ENCODE measurements at places on chromosomes 1 and 21. TPM values are rescaled to one million over a fixed set of nuclear protein-coding genes. Genes with fewer than 3 reads are reported as not detected.
A peak's percentile ranks its signal among the peaks of the same experiment; 100 is the strongest.

DNA sequence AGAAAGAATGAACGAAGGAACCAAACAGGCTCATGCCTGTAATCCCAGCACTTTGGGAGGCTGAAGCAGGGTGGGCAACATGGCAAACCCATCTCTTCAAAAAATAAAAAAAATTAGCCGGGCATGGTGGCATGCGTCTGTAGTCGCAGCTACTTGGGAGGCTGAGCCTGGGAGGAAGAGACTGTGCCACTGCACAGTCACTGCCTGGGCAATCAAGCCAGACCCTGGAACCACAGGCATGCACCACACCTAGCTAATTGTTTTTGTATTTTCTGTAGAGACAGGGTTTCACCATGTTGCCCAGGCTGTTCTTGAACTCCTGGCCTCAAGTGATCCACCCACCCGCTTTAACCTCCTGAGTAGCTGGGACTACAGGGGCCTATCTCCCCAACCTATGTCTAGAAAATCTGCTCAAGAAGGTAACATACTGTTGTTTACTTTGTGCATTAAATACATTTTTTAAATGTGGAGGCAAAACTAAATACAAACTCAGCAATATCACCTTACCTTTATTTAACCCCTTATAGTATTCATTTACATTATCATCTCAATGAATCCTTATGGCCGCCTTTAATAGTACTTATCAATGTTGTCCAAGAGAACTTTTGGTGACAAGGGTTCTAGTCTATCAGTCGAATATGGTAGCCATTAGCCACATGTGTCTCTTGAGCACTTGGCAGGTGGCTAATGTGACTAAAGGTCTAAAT lies 2.7 kb downstream of the KHDC4 start:
- peaks cover 58% of the 10 kb centered on the region for H3K36me3 ChIP-seq
- no peak overlapping the region for H3K27ac ChIP-seq
- peaks cover 28% of the 10 kb centered on the region for H3K4me1 ChIP-seq
- H3K4me3 ChIP-seq: peak overlapping the region; percentile 70
- DNase-seq: no peak

The ZNF648 gene
- total RNA-seq: not detected

The CFAP107 gene
- not detected for total RNA-seq

The CD52 gene
- 237 TPM for total RNA-seq

The GIPC2 gene
- 0.09 TPM for total RNA-seq

The NGF gene
- not detected for total RNA-seq

- no peaks in the 10 kb centered on the region for H3K27me3 ChIP-seq
- no peak overlapping the region for H3K4me3 ChIP-seq
- no peak overlapping the region for H3K27ac ChIP-seq
- H3K36me3 ChIP-seq: no peaks in the 10 kb centered on the region
- DNase-seq: no peak
These were observed 106.6 kb downstream of the ACTL8 start for GRCh38 chr1:17861685-17862084.

- peaks cover 1% of the 10 kb centered on the region for H3K27me3 ChIP-seq
- no peaks in the 10 kb centered on the region for H3K36me3 ChIP-seq
- peaks cover 8% of the 10 kb centered on the region for H3K4me1 ChIP-seq
- no peak overlapping the region for H3K4me3 ChIP-seq
These were observed 37.3 kb downstream of the PLEKHO1 start for GRCh38 chr1:150186789-150187559.

DNA sequence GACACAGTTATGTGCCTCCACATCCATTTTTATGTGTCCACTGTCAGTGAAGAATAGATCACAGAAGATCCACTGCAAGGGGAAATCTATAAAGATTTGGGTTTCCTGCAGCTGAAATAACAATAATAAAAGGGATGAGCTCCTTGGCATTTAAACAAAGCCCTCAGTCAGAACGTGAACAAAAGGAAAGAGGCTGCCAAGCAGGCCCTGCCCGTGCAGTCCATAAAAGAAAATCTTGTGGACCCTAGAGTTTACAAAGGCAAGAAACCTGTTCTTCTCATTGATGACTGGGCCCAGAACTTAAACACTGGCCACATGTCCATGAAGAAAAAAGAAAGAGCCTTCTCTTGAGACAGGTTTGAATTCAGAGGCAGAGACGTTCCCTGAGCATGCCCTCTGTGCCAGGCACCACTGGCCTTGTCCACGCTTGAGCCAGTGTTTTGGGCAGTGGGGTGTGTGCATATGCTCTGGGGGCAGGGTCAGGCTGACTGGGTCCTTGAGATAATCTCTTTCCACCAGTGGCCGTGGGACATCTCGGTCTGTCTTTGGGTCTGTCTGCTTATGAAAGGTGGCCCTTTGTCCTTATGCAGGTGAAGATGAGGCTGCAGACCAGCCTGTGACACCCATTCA lies 142.7 kb downstream of the HIVEP3 start:
- no peaks in the 10 kb centered on the region for H3K4me1 ChIP-seq
- H3K4me3 ChIP-seq: no peak overlapping the region

- DNase-seq: no peak
- no peak overlapping the region for H3K4me3 ChIP-seq
- no peaks in the 10 kb centered on the region for H3K4me1 ChIP-seq
- no peaks in the 10 kb centered on the region for H3K36me3 ChIP-seq
- peaks cover 26% of the 10 kb centered on the region for H3K27me3 ChIP-seq
These were observed 58.0 kb upstream of the IFNAR2 start for GRCh38 chr21:33171616-33172169.

The SPAG17 gene
- total RNA-seq: not detected

- H3K27me3 ChIP-seq: peaks cover 4% of the 10 kb centered on the region
- no peak overlapping the region for H3K27ac ChIP-seq
- no peak overlapping the region for H3K4me3 ChIP-seq
These were observed 893 bp upstream of the CFAP45 start for GRCh38 chr1:159900755-159901360.

DNA sequence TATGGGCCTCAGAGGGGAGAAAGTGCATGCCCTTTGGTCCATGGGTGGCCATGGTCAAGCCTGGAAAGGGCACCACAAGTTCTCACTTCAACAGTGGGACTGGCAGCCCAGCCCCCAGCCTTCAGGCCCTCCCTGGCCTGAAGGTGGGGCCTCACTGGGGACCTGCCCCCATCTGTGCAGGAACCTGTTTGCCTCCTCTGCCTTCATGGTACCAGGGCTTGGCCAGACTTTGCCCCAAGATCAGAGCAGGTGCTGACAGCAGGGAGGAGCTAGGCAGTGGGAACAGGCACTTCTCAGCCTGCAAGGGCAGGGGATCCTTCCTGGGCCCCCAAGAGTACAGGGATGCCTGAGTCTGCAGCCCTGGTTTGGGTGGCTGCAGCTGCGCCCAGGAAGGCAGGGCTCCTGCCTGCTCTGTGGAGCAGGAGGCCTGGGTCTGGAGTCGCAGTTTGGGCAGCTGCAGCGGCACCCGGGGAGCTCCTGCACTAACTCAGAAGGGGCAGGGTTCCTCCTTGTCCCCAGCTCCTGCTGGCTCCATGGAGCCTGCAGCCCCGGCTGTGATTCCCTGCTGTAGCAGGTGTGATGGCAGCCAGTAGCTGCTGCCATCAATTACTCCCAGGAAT lies 460.1 kb upstream of the NCAM2 start:
- no peak overlapping the region for H3K27ac ChIP-seq
- H3K4me1 ChIP-seq: no peaks in the 10 kb centered on the region
- no peak overlapping the region for H3K4me3 ChIP-seq
- H3K36me3 ChIP-seq: no peaks in the 10 kb centered on the region
- no peaks in the 10 kb centered on the region for H3K27me3 ChIP-seq

The LCE1F gene
- not detected for total RNA-seq

DNA sequence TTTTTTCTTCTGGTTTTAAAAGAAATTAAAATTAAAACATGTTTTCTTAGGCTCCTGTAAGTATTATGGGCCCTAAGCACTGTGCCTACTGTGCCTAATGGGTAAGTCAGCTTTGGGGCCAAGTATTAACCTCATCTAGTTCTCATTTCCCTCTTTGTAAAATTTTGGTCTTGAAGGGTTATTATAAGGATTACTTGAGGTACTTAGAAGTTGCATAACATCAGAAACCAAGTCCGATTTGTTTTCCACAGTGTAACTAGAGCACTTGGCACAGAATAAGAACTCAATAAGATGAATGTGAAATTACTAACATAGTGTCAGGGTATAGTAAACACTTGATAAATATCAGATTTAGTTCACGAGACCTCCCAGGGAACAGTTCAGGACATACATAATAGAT lies 16.4 kb upstream of the OSBPL9 start:
- peaks cover 9% of the 10 kb centered on the region for H3K27me3 ChIP-seq
- H3K36me3 ChIP-seq: no peaks in the 10 kb centered on the region
- no peak for DNase-seq
- no peaks in the 10 kb centered on the region for H3K4me1 ChIP-seq
- H3K27ac ChIP-seq: no peak overlapping the region

The SPATA6 gene
- 1.2 TPM for total RNA-seq

The NOS1AP gene
- total RNA-seq: not detected

The PPP1R8 gene
- 71.8 TPM for total RNA-seq

- peaks cover 9% of the 10 kb centered on the region for H3K36me3 ChIP-seq
- no peak for DNase-seq
- no peak overlapping the region for H3K4me3 ChIP-seq
- no peaks in the 10 kb centered on the region for H3K27me3 ChIP-seq
These were observed 5.6 kb downstream of the TBX19 start for GRCh38 chr1:168285971-168286927.

- H3K4me3 ChIP-seq: no peak overlapping the region
- H3K27me3 ChIP-seq: peaks cover 7% of the 10 kb centered on the region
- no peak overlapping the region for H3K27ac ChIP-seq
- peaks cover 3% of the 10 kb centered on the region for H3K4me1 ChIP-seq
- no peak for DNase-seq
These were observed 53.6 kb upstream of the MAP10 start for GRCh38 chr1:232751393-232752140.

- H3K4me1 ChIP-seq: peaks cover 2% of the 10 kb centered on the region
- H3K36me3 ChIP-seq: no peaks in the 10 kb centered on the region
- no peaks in the 10 kb centered on the region for H3K27me3 ChIP-seq
- H3K4me3 ChIP-seq: no peak overlapping the region
- no peak overlapping the region for H3K27ac ChIP-seq
These were observed 40.9 kb downstream of the CLIC4 start for GRCh38 chr1:24786191-24786590.

The PRRX1 gene
- not detected for total RNA-seq

The KCNAB2 gene
- total RNA-seq: 312 TPM

The AADACL3 gene
- not detected for total RNA-seq

GRCh38 chr1:111154021-111154999 lies 14.3 kb downstream of the CEPT1 start:
- H3K27me3 ChIP-seq: no peaks in the 10 kb centered on the region
- no peak overlapping the region for H3K4me3 ChIP-seq
- H3K36me3 ChIP-seq: peaks cover 73% of the 10 kb centered on the region
- H3K4me1 ChIP-seq: peaks cover 49% of the 10 kb centered on the region

DNA sequence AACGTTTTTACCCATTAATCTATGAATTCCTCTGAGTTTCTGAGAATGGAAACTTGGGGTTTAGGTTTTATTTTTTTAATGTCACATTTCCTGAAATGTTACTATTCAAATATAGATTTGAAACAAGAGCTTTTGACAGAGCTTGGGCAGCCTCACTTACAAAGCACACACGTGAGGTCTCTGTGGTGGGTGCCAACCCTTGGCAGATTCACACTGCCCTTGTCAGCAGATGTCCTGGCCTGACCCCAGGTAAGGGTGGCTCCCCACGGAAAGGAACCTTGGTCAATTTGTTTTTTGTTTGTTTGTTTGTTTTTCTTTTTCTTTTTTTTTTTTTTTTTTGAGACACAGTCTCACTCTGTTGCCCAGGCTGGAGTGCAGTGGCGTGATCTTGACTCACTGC lies 53.5 kb downstream of the FAAP20 start:
- no peaks in the 10 kb centered on the region for H3K36me3 ChIP-seq
- no peaks in the 10 kb centered on the region for H3K4me1 ChIP-seq
- no peaks in the 10 kb centered on the region for H3K27me3 ChIP-seq
- no peak for DNase-seq
- H3K4me3 ChIP-seq: no peak overlapping the region

The VCAM1 gene
- total RNA-seq: 0.05 TPM

GRCh38 chr1:238111516-238111915 lies 220.8 kb upstream of the ZP4 start:
- H3K36me3 ChIP-seq: no peaks in the 10 kb centered on the region
- no peaks in the 10 kb centered on the region for H3K27me3 ChIP-seq
- no peaks in the 10 kb centered on the region for H3K4me1 ChIP-seq
- no peak for DNase-seq

- H3K4me3 ChIP-seq: no peak overlapping the region
- no peak overlapping the region for H3K27ac ChIP-seq
- H3K36me3 ChIP-seq: no peaks in the 10 kb centered on the region
- peaks cover 9% of the 10 kb centered on the region for H3K4me1 ChIP-seq
- DNase-seq: no peak
- peaks cover 6% of the 10 kb centered on the region for H3K27me3 ChIP-seq
These were observed 55.8 kb downstream of the YARS1 start for GRCh38 chr1:32761253-32761877.

- peaks cover 29% of the 10 kb centered on the region for H3K36me3 ChIP-seq
These were observed 27.8 kb downstream of the FBXO28 start for GRCh38 chr1:224141693-224142092.

The LHX8 gene
- total RNA-seq: not detected

- peaks cover 1% of the 10 kb centered on the region for H3K4me1 ChIP-seq
- H3K4me3 ChIP-seq: no peak overlapping the region
- no peak for DNase-seq
These were observed 72.5 kb downstream of the CDC42BPA start for GRCh38 chr1:227245613-227246320.

The GUCA2A gene
- total RNA-seq: not detected

GRCh38 chr1:84164161-84164560 lies 20.1 kb downstream of the PRKACB start:
- no peaks in the 10 kb centered on the region for H3K27me3 ChIP-seq
- peaks cover 48% of the 10 kb centered on the region for H3K4me1 ChIP-seq
- no peak overlapping the region for H3K27ac ChIP-seq
- H3K4me3 ChIP-seq: peak overlapping the region; percentile 48
- no peak for DNase-seq

GRCh38 chr1:165353731-165354671 lies 2.5 kb downstream of the LMX1A start:
- no peak for DNase-seq
- H3K27ac ChIP-seq: no peak overlapping the region
- H3K4me1 ChIP-seq: peaks cover 2% of the 10 kb centered on the region
- H3K27me3 ChIP-seq: peaks cover 85% of the 10 kb centered on the region

- peaks cover 19% of the 10 kb centered on the region for H3K4me1 ChIP-seq
- H3K27me3 ChIP-seq: peaks cover 22% of the 10 kb centered on the region
- DNase-seq: no peak
- H3K36me3 ChIP-seq: no peaks in the 10 kb centered on the region
These were observed 32.7 kb upstream of the ZNF326 start for GRCh38 chr1:89962024-89962741.

Data from activated T-helper 2 cell treated with anti-CD3 and anti-CD28 coated beads, Interferon-gamma antibody, Interleukin-2, Interleukin-4, amounts not matched to agents 10 μg/mL and 5 μg/mL and 100 μg/mL, durations not matched to agents 14 hours and 24 hours and 36 hours (primary cell).